ENCODE measurements at places on chromosomes 1 and 21. TPM values are rescaled to one million over a fixed set of nuclear protein-coding genes. Genes with fewer than 3 reads are reported as not detected.

Gene ZNF648
- total RNA-seq = not detected

Gene FCGR2B
- not detected for total RNA-seq

Gene ENSA
- total RNA-seq = 82.1 TPM

Gene ALX3
- total RNA-seq = not detected

Gene C1orf141
- 0.65 TPM for total RNA-seq

Gene RGL1
- total RNA-seq = 55.1 TPM

Gene B4GALT2
- total RNA-seq = 99.1 TPM

Gene RNU1-3
- total RNA-seq = under 0.01 TPM

Gene RCC2
- total RNA-seq = 46.0 TPM
